Colonic mucosa (tissue), 4 donors: ENCODE measurements at places on chromosomes 5 and 9.

DNA sequence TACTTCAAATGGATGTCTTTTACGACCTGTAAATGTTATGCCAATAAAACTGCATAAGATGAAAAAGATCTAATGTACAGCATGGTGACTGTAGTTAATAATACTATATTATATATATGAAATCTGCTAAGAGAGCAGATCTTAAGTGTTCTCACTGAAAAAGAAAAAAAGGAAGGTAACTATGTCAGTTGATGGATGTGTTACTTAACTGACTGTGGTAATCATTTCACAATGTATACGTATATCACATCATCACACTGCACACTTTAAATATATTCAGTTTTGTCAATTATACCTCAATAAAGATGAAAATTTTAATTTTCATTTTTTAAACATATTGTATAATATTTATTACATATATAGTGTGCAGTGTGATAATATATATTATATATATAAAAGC, 31.9 kb downstream of the THBS4 start:
- H3K4me1 ChIP-seq, result no peaks in the 10 kb centered on the region
- no peaks in the 10 kb centered on the region for H3K27me3 ChIP-seq
- no peak overlapping the region for H3K27ac ChIP-seq
- no peaks in the 10 kb centered on the region for H3K36me3 ChIP-seq
- no peak overlapping the region for H3K4me3 ChIP-seq

- H3K4me3 ChIP-seq, result peak overlapping the region; percentile 90
- no peak for DNase-seq
These were observed 926 bp downstream of the DNAJC25 start for GRCh38 chr9:111632060-111632459.

DNA sequence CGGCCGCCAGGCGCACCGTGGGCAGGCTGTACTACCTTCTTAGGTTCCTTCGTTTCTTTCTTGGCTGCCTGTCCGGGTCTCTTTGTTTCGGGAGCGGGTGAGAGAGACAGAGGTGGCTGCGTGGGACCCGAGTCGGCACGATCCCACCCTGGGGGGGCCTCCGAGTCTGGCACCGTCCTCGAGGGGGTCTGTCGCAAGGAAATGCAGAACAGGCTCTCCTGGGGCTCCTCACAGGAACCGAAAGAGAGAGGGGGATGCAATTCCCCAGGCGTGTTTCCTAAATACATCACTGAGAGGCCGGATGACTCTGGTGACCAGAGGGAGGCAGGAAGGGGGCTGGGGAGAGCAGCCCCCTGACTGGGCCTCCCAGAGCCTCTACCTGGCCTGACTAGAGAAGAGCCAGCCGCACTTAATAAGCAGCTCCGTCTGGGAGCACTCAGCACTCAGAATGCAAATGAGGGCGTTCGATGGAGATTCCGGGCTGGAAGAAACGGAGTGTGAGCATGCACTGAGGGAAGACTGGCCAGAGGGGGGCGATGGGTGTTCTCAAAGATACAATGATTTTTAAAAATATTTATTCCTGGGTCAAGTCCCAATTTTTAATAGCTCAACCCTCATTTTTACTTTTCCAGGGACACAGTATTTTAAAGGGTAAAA, 11.7 kb upstream of the INPP5E start:
- no peaks in the 10 kb centered on the region for H3K27me3 ChIP-seq
- H3K4me1 ChIP-seq, result no peaks in the 10 kb centered on the region
- H3K27ac ChIP-seq, result no peak overlapping the region

GRCh38 chr5:13698885-13699284, 245.6 kb downstream of the DNAH5 start:
- no peaks in the 10 kb centered on the region for H3K4me1 ChIP-seq
- H3K36me3 ChIP-seq, result no peaks in the 10 kb centered on the region
- DNase-seq, result no peak
- H3K27ac ChIP-seq, result no peak overlapping the region

DNA sequence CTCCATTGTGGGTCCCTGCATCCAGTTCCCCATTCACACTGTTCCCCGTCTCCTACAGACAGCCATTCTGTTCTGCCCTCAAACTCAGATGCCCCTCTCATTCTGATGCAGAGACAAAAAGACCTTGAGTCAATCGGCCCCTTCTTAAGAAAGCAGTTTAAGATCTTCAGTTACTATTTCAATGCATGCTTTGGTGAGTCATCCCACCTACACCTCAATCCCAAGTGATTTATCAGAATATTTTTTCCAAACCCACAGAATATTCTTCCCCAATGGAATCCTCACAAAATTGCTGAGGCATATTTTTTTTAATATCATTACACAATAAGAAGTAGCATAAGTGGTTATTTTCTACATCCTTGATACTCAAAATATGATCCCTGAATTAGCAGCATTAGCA, 92.4 kb upstream of the SLC1A1 start:
- no peak overlapping the region for H3K4me3 ChIP-seq
- no peaks in the 10 kb centered on the region for H3K4me1 ChIP-seq
- no peaks in the 10 kb centered on the region for H3K27me3 ChIP-seq
- DNase-seq, result no peak
- H3K36me3 ChIP-seq, result no peaks in the 10 kb centered on the region
- no peak overlapping the region for H3K27ac ChIP-seq

DNA sequence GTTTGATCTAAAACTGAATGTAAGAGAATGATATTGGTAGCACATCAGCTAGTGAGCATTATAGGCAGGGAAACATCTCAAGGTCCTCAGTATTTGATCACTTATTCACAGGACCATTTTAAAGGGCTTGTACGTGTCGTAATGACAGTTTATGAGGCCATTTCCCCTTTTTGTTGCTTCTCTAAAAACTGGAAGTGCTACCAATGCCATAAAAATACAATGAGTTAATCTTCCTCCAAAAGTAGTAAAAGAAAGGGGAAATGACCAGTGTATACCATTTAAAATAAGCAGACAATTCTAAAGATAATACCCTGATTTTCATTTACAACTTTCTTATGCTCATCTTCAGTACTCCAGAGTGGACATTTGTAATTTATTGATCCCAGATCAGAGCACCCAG, 285.8 kb upstream of the PCSK5 start:
- no peak for DNase-seq
- no peak overlapping the region for H3K4me3 ChIP-seq
- H3K27me3 ChIP-seq, result no peaks in the 10 kb centered on the region
- no peaks in the 10 kb centered on the region for H3K36me3 ChIP-seq
- no peaks in the 10 kb centered on the region for H3K4me1 ChIP-seq

GRCh38 chr5:15501091-15501791, 1.3 kb downstream of the FBXL7 start:
- peaks cover 12% of the 10 kb centered on the region for H3K27me3 ChIP-seq
- H3K4me1 ChIP-seq, result no peaks in the 10 kb centered on the region
- H3K4me3 ChIP-seq, result peak overlapping the region; percentile 38
- H3K36me3 ChIP-seq, result no peaks in the 10 kb centered on the region
- DNase-seq, result peak; percentile 25
- H3K27ac ChIP-seq, result peak overlapping the region; percentile 63

DNA sequence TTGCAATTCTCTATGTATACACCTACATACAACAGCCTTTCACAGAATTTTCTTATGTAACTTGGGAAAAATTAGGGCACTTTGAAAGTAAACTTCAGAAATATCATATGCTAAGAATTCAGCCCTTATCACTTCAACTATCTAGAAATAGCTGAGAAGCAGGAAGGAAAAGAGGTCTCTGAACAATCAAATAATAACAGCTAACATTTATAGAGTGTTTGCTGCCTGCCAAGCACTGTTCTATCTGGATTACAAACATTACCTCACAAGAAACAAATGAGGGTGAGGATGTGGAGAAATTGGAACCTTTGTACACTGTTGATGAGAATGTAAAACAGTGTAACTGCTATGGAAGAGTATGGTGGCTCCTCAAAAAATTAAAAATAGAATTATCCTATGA, 4.4 kb upstream of the FBXO38 start:
- no peak overlapping the region for H3K4me3 ChIP-seq
- H3K27ac ChIP-seq, result no peak overlapping the region
- H3K36me3 ChIP-seq, result no peaks in the 10 kb centered on the region

- no peak overlapping the region for H3K27ac ChIP-seq
- DNase-seq, result no peak
- no peaks in the 10 kb centered on the region for H3K4me1 ChIP-seq
- H3K4me3 ChIP-seq, result no peak overlapping the region
These were observed 71.2 kb upstream of the GLIS3 start for GRCh38 chr9:4371108-4371507.

DNA sequence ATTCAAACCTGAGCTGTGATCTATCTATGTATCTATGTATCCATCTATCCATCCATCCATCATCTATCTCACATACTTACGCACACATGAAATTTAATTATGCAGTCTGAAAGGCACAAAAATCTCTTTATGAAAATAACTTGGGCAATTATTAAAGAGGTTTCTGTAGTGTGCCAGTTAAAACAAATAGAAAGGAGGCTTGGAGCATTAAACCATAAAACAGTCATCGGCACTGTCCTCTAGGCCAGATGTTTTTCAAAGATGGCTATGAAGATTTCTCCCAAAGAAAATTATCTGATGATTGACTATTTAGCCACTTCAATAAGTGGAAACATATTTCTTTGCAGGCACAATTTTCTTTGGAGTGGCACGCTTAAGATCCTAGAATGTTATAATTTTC, 392.5 kb upstream of the RPS23 start:
- H3K4me3 ChIP-seq, result no peak overlapping the region
- DNase-seq, result no peak
- H3K36me3 ChIP-seq, result no peaks in the 10 kb centered on the region
- H3K27me3 ChIP-seq, result no peaks in the 10 kb centered on the region
- no peaks in the 10 kb centered on the region for H3K4me1 ChIP-seq

- H3K36me3 ChIP-seq, result no peaks in the 10 kb centered on the region
- no peak overlapping the region for H3K27ac ChIP-seq
- no peak for DNase-seq
- H3K27me3 ChIP-seq, result no peaks in the 10 kb centered on the region
- no peak overlapping the region for H3K4me3 ChIP-seq
These were observed 25.0 kb upstream of the CCL28 start for GRCh38 chr5:43437062-43437660.

DNA sequence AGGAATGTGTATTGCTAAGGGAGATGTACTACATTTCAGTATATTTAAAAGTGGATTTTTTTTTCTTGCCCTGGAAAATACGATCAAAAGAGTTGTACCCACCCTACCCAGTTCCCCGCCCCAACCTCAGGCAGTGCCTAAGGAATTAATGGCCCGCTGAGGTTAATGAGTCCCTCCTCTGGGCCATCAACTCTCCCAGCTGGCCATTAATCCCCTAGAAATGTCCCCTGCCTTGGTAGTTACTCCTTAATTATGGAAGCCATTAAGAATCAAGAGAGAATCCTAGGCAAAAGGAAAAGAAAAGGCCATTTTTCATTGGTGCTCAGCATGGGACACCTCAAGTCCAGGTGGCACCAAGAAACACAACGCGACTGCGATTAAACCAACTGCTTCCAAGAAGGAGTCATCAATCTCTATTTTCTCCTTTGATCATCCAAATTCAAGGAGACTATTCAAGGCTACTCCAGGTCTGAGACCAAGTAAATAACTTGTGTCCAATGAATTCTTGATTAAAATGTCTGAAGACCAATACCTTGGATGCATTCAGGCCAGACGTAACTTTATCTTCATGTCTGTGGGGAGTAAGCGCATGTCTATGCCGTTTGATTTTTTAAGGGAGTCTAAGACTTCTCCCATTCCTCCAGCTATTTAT, 1962.2 kb upstream of the WWC1 start:
- H3K36me3 ChIP-seq, result no peaks in the 10 kb centered on the region
- H3K27ac ChIP-seq, result no peak overlapping the region
- no peaks in the 10 kb centered on the region for H3K4me1 ChIP-seq
- H3K4me3 ChIP-seq, result no peak overlapping the region
- no peak for DNase-seq

DNA sequence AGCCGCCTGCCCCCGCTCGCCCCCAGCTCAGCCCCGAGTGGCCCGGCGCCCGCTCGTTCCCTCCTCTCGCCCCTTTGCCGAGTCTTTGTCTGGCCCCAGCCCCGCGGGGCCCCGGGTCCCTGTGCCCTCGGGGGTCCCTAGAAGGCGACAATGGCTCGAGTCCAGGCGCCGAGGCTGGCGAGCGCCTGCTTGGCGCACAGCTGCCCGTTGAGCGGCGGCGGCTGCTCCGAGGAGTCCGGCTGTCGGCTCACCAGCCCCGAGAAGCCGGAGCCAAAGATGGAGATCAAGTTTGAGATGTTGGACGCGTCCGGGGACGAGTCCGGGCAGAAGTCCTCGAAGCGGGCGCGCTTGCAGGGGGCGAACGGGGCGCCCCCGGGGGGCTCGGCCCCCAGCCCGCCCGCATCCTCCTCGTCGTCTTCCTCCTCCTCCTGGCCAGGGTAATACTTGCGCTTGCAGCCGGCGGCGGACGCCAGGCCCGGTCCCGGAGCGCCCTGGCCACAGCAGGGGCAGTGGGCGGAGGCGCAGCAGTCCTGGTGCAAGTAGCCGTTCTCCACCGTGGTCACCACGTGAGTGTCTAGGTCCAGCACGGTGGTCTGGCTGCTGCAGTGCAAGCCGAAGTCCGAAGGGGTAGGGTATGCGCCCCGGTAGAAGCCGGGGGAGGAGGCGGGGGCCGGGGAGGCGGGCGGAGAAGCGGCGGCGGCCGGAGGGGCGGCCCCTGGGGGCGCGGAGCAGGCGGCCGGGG, 1.2 kb downstream of the IER5L start:
- H3K4me1 ChIP-seq, result peaks cover 25% of the 10 kb centered on the region
- peak overlapping the region; percentile 98 for H3K27ac ChIP-seq
- H3K36me3 ChIP-seq, result no peaks in the 10 kb centered on the region
- peak overlapping the region; percentile 73 for H3K4me3 ChIP-seq

- H3K36me3 ChIP-seq, result no peaks in the 10 kb centered on the region
- no peak for DNase-seq
- H3K27ac ChIP-seq, result no peak overlapping the region
- no peaks in the 10 kb centered on the region for H3K27me3 ChIP-seq
- H3K4me1 ChIP-seq, result peaks cover 5% of the 10 kb centered on the region
These were observed 16.8 kb downstream of the PIP5K1B start for GRCh38 chr9:68721666-68722330.

DNA sequence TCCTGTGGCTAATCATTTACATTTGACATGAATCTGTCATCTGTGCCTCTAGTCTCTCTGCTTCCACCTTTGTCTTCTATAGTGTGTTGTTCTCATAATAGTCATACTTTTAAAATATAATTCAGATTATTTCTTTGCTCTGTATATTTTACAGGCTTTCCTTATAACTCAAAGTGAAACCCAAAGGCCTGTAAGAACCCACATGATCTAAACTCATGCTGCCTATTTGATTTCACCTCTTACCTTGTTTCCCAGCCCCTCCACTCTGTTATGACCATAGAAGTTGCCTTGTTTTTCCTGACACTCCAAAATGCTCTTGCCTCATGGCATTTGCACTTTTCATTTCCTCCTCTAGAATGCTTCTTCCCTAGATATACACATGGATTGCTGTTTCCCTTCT, 74.2 kb downstream of the COMMD10 start:
- H3K27me3 ChIP-seq, result no peaks in the 10 kb centered on the region
- no peaks in the 10 kb centered on the region for H3K4me1 ChIP-seq

GRCh38 chr5:56339732-56340131, 106.6 kb upstream of the ANKRD55 start:
- no peak for DNase-seq
- no peak overlapping the region for H3K27ac ChIP-seq
- no peaks in the 10 kb centered on the region for H3K4me1 ChIP-seq
- no peak overlapping the region for H3K4me3 ChIP-seq
- no peaks in the 10 kb centered on the region for H3K27me3 ChIP-seq

- peaks cover 8% of the 10 kb centered on the region for H3K4me1 ChIP-seq
- H3K27ac ChIP-seq, result peak overlapping the region; percentile 43
- H3K36me3 ChIP-seq, result no peaks in the 10 kb centered on the region
- DNase-seq, result peak; percentile 88
These were observed 20.7 kb downstream of the ANKRA2 start for GRCh38 chr5:73544429-73545402.

- H3K27me3 ChIP-seq, result no peaks in the 10 kb centered on the region
- peak; percentile 69 for DNase-seq
- H3K4me3 ChIP-seq, result no peak overlapping the region
- H3K4me1 ChIP-seq, result peaks cover 18% of the 10 kb centered on the region
These were observed 46.7 kb downstream of the WNK2 start for GRCh38 chr9:93230601-93231000.
